Astrocyte (in vitro differentiated cells and primary cell): ENCODE measurements at places on chromosomes 5 and 9. TPM values are rescaled to one million over a fixed set of nuclear protein-coding genes. Genes with fewer than 3 reads are reported as not detected.

DNA sequence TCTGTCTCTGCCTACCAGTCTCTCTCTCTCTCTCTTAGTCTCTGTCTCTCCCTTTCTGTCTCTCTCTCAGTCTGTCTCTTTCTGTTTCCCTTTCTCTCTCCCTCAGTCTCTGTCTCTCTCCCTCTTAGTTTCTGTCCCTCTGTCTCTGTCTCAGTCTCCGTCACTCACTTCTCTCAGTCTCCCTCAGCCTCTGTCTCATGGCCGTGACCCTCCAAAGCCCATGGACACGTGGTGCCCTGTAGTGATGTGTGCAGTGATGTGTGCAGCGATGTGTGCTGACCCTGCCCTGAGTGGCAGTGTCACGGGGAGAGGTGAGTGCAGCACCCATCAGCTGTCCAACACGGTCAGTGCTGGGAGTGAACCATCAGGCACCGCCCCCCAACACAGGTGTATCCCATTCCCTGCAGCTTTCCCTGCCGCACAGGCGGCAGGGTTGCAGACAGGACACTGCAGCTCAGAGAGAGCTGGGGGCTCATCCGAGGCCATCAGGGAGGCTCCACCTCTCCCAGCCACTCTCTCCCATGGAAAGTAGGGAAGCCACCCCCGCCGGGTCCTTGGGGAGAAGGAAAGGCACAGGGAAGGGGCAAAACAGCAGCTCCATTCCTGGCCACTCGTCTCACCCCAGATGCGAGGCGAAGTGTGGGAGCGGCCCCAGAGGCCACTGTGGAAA, 794 bp upstream of the LRRC14B start:
- H3K27me3 ChIP-seq = peaks cover 9% of the 10 kb centered on the region
- DNase-seq = no peak
- no peaks in the 10 kb centered on the region for H3K36me3 ChIP-seq
- H3K4me1 ChIP-seq = peaks cover 11% of the 10 kb centered on the region

DNA sequence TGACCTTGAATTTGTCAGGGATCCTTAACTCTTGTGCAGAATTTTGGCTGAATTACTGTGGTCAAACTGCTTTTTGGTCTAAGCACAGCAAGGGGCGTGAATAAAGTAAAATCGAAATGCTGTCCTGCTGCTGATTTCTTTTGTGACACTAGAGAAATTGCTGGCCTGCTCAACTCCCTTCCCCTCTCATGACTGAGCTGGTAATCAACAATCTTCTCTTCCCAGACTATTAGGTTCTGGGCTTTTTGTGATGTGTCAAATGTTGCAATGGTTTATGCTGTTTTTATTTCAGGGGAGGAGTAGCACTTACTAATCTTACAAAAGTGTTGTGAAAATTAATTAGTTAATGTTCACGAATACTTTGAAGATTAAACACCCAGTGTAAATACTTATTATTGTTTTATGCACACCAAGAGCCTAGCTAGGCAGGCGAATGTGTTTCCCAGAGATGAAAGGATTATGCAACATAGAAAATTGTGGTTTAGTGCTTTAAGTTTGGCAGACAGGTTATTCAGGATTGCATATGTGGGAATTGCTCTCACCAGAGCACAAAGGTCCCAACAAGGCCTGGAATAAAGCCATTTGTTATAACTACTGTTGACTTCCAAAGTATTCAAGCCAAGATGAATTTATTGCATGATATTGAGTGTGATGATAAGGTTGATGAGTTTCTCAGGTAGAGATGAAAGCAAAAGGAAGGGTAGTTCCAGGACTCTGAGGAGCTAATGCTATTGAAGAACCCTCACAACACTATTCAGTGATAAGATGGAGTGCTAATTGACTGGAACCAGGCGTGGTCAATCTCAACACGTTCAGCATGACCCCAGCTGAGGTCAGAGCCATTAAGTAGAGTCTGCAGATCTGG, 280.7 kb upstream of the ZNF608 start:
- no peak overlapping the region for H3K27ac ChIP-seq
- H3K36me3 ChIP-seq = no peaks in the 10 kb centered on the region
- H3K4me1 ChIP-seq = no peaks in the 10 kb centered on the region
- no peak overlapping the region for H3K4me3 ChIP-seq
- peak; percentile 65 for DNase-seq

DNA sequence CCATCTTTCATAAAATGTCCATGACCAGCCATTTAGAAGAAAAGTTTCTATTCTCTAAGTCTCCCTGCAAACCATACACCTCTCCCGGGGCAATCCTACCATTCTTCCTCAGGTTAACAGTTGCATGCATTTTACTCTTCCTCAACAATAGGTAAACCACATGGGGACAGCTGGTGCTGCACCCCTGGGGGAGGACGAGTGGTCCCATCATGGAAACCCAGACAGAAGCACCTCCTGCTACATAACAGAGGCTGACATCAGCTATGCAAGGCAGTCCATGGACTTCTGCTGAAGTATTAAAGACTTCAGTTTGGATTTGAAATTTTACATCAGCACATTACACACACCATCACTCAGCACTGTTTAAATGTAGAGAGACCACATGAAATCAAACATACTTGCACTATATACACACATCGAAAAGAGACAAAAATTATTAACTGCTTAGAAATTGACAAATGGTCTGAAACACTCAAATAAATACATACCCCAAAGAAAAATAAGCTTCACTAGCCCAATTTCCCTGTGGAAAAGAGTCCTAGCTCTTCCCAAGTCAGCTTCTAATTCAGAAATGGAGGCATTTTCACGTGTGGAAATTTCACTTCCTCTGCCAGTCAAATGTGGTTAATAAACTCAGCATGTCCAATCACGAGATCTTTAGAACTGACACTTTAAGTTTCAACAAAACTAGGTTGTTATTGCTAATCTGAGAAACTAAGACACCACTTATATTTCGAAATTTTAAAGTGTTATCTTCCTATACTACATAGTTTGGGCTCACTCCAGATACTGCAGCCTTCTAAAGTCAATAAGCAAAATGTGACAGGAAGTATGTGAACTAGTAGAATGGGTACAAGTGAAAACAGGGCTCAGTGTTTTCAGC, 173.4 kb downstream of the ROR2 start:
- H3K4me1 ChIP-seq = peaks cover 6% of the 10 kb centered on the region
- DNase-seq = peak; percentile 31
- no peak overlapping the region for H3K27ac ChIP-seq
- no peaks in the 10 kb centered on the region for H3K36me3 ChIP-seq
- H3K27me3 ChIP-seq = peaks cover 24% of the 10 kb centered on the region
- H3K4me3 ChIP-seq = no peak overlapping the region

- no peak for DNase-seq
- H3K4me1 ChIP-seq = no peaks in the 10 kb centered on the region
- no peaks in the 10 kb centered on the region for H3K27me3 ChIP-seq
- no peak overlapping the region for H3K4me3 ChIP-seq
Measured at GRCh38 chr5:150809363-150809762, 30.8 kb downstream of the SMIM3 start.

- no peak overlapping the region for H3K27ac ChIP-seq
- no peak overlapping the region for H3K4me3 ChIP-seq
- no peak for DNase-seq
- H3K27me3 ChIP-seq = no peaks in the 10 kb centered on the region
- no peaks in the 10 kb centered on the region for H3K4me1 ChIP-seq
- H3K36me3 ChIP-seq = no peaks in the 10 kb centered on the region
Measured at GRCh38 chr5:45793638-45794532, 97.7 kb upstream of the HCN1 start.

- no peak overlapping the region for H3K4me3 ChIP-seq
- H3K27ac ChIP-seq = no peak overlapping the region
- H3K4me1 ChIP-seq = no peaks in the 10 kb centered on the region
- H3K27me3 ChIP-seq = no peaks in the 10 kb centered on the region
Measured at GRCh38 chr5:83827111-83827557, 106.5 kb upstream of the HAPLN1 start.

- no peaks in the 10 kb centered on the region for H3K4me1 ChIP-seq
- DNase-seq = no peak
- no peak overlapping the region for H3K27ac ChIP-seq
- H3K36me3 ChIP-seq = no peaks in the 10 kb centered on the region
Measured at GRCh38 chr9:137984520-137985257, 107.1 kb downstream of the CACNA1B start.

Gene SV2C
- 0.05 TPM in 2 replicates for total RNA-seq

Gene PPP3R2
- not detected in 2 replicates for total RNA-seq

Gene BRIX1
- total RNA-seq = 27.3 and 28.6 TPM in 2 replicates

Gene KLHL9
- 30.3 and 30.4 TPM in 2 replicates for total RNA-seq

Gene SLC6A3
- total RNA-seq = 0.07 TPM in 2 replicates

Gene MRPS27
- total RNA-seq = 37.0 and 43.6 TPM in 2 replicates

Gene SLC45A2
- total RNA-seq = 0.82 and 0.98 TPM in 2 replicates

Gene C5orf52
- total RNA-seq = not detected in 2 replicates

Gene HSD17B3
- 0.26 TPM in 1 of 2 replicates, not detected in the other for total RNA-seq

Gene OBP2B
- not detected in 2 replicates for total RNA-seq

Gene PCDHGB1
- 1.0 and 1.5 TPM in 2 replicates for total RNA-seq

Gene ASB6
- 21.7 and 24.3 TPM in 2 replicates for total RNA-seq
